Activated CD4-positive, CD25-positive, alpha-beta regulatory T cell treated with anti-CD3 and anti-CD28 coated beads, Interleukin-2, amount 50 U/mL, for 16 hours (primary cell): ENCODE measurements at places on chromosomes 1 and 21.
A peak's percentile ranks its signal among the peaks of the same experiment; 100 is the strongest.

DNA sequence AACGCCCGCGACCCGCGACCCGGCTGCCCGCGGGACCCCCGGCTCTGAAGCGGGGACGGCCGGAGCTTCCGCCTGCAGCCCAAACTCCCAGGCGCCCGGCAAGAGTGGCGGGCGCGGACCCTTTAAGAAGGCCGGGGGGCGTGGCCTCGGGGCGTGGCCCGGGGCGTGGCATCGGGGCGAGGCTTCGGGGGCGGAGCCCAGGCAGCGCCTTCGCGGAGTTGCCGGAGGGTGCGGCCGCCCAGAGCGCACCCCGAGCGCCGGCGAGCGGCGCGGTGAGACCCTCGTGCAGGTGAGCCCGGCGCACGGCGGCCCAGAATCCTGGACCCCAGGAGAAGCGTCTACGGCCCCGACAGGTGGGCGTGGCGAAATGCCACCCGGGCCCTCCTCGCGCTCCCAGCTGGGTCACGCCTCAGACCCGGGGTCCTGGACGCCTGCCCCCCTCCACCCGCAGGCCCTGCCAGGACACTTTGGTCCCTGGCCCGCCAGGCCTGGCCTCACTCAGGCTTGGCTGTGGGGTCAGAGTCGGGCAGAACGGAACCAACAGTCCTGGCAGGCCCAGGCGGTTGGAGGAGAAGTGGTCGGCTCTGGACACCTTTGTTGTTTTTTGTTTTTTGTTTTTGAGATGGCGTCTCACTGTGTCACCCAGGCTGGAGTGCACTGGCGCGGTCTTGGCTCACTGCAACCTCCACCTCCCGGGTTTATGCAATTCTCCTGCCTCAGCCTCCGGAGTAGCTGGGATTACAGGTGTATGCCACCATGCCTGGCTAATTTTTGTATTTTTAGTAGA, 14.4 kb downstream of the RNF223 start:
- DNase-seq = peak; percentile 80

DNA sequence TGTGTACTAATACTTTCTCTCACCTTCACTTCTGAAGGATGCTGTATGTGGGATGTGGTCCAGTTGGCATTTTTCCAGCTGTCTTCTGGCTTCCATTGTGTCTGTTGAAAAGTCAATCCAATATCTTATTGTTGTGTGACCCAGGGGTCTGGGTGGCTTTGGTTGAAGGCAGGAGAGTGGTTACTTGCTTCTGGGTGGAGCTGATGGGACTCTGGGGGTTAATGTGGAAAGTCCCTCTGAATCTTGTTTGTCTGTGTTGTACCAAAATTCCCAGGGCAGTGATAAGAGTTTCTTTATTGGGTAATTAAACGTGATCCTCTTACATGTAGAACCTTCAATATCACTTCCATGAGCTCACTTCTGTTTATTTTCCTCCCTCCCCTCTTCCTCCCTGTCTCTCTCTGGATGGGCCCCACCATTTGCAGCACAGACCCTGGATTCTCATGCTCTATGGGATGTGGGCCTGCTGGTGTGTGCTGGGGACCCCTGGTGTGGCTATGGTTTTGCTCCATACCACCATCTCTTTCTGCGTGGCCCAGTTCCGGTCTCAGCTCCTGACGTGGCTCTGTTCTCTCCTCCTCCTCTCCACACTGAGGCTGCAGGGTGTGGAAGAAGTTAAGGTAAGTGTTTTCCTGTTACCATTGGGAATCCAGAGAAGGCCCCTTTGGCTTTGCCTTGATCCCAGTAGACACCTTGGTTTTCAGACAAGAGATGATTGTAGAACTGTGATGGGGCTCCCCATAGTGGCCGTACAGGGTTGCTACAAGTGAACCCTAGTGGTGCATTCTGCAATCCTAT, 71.5 kb downstream of the HHAT start:
- peak; percentile 4 for DNase-seq

GRCh38 chr1:93938461-93939145, 29.4 kb upstream of the GCLM start:
- no peak for DNase-seq

GRCh38 chr1:43699281-43699680, 8.1 kb upstream of the ST3GAL3 start:
- no peak for DNase-seq

- no peak for DNase-seq
These were observed 340.3 kb downstream of the SEC16B start for GRCh38 chr1:177629526-177629925.

DNA sequence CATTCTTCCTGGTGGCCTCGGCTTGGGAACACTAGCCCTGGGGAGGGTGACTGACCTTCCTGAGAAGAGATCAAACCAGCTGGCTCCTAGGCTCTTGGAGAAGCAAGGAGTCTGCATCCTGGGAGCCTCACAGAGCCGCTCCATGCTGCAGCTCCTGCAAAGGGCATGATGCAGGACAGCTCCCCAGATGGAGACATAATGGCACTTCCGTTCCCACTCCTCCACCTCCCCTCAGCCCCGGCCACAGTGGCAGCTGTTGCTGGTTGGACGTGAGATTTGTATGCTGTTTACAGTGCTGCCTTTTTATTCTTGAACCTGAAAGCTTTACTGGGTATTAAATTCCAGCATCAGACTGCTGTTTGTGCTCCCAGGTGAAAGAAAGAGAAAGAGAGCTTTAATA, 83.7 kb upstream of the CTTNBP2NL start:
- no peak for DNase-seq

DNA sequence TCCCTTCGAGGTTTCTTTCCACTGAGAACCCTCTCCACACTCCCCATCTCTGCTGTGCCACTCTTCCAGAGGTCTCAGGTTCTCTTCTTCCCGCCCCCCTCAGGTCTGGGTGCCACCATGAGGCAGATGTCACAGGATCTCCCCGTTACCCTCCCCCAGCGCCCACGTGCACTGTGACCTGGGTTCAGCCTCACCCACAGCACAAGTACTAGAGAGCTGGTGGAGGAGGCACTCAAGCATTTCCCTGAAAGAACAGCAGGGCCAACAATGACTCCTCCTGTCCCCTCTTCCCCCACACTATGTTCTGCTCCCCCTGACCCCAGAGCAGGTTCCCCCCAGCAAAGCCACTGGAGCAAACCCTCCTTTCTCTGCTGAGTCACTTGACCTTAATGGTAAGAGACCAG, 14.3 kb downstream of the PLEKHA6 start:
- DNase-seq = no peak

DNA sequence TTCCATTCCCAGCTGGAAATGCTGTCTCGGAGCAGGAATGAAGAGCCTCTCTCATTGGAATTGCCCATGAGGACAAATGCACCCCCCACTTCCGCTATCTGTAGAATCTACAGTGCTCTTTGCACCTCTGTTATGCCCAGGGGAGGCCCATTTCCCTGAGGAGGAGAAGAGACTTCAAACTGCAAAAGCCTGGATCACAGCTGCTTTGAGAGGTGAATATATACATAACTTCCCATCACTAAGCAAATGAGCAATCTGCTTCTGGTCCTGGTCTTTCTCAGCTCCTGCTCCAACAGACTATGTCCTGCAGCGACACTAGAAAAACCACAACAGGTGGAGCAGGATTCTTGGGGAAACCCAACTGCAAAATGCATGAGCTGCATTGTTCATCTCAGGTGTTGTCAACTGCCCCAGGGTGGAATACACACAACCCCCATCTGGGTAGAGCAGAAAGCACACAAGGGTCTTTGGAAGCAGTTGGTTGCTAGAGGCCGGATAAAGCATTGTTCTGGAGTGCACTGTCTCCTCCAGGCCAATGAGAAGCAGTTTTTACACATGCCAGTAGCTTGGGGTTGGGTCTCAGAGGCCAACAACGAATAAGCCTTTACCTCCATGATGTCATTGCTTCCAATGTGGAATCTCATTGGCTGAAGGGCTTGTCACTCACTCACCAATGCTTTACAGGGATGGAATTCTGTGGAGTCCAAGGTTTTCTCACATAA, 67.7 kb upstream of the RAB4A start:
- no peak for DNase-seq

- no peak for DNase-seq
These were observed 68.1 kb downstream of the ALPL start for GRCh38 chr1:21577324-21577723.

DNA sequence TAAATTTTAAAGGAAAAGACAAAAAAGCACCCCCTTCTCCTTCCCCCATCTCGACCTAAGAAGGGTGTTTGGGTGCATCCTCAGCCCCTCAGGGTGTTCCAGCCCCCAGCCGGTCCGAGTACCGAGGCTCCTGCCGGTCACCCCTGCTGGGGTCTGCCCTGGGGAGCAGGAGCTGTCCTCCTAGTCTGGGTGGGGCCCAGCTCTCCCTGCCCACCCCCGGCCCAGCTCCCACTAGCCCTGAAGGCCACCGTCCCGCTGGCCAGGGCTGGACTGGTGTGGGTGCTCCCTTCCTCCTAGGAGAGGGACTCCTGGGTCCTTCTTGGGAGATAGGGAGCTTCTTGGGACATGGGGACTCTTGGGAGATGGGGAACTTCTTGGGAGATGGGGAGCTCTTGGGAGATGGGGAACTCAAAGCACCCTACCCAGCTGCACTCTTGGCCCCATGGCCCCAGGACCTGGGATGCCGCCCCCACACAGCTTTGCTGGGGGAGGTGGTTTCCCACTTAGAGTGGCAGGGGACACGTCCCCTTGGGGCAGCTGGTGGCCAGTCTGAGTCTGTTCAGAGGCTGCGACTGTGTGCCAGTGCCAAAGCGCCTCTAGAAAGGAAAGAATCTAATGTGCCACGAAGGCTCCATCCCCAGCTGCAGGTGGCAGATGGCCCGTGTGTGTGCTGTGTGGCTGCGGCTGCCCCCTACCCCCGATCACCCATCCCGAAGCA, 44.5 kb downstream of the MORN1 start:
- no peak for DNase-seq

- no peak for DNase-seq
These were observed 146.1 kb upstream of the FGGY start for GRCh38 chr1:59150577-59151386.

GRCh38 chr1:152148051-152148450, 11.0 kb downstream of the RPTN start:
- no peak for DNase-seq

DNA sequence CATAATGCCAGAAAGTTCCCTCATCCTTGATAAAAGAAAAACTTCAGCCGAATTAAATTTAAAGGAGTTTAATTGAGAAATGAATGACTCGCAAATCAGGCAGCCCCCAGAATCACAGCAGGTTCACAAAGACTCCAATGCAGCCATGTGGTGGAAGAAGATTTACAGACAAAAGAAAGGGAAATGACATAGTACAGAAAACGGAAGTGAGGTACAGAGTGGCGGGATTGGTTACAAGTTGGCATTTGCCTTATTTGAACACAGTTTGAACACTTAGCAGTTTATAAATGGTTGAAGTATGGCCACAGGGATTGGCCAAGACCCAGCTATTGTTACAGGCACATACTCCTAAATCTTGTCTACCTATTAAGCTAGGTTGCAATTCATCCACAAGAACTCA, 46.6 kb downstream of the HIVEP3 start:
- DNase-seq = no peak

- no peak for DNase-seq
These were observed 47.1 kb upstream of the ACADM start for GRCh38 chr1:75677443-75677842.

- DNase-seq = no peak
These were observed 468.5 kb downstream of the PCP4 start for GRCh38 chr21:40335704-40336103.
